ENCODE measurements at places on chromosomes 16 and 17.

DNA sequence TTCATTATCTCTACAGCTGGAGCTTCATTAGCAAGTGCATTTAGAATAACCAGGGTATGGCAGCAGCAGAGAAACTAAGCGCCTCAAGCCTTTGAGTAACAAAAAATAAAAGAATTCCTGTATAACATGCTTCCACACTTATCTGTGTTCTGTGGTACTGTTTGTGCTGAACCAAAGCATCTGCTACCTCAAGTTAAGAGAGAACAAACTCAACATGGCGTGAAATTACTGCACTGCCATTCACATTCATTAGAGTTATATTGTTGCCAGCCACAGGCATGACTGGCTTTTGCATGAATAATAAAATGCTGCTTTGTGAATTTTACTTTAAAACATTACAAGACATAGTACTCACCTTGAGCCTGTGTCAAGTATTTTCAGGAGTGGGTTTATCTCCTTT lies 76.6 kb downstream of the NLK start:
- no peak for DNase-seq

DNA sequence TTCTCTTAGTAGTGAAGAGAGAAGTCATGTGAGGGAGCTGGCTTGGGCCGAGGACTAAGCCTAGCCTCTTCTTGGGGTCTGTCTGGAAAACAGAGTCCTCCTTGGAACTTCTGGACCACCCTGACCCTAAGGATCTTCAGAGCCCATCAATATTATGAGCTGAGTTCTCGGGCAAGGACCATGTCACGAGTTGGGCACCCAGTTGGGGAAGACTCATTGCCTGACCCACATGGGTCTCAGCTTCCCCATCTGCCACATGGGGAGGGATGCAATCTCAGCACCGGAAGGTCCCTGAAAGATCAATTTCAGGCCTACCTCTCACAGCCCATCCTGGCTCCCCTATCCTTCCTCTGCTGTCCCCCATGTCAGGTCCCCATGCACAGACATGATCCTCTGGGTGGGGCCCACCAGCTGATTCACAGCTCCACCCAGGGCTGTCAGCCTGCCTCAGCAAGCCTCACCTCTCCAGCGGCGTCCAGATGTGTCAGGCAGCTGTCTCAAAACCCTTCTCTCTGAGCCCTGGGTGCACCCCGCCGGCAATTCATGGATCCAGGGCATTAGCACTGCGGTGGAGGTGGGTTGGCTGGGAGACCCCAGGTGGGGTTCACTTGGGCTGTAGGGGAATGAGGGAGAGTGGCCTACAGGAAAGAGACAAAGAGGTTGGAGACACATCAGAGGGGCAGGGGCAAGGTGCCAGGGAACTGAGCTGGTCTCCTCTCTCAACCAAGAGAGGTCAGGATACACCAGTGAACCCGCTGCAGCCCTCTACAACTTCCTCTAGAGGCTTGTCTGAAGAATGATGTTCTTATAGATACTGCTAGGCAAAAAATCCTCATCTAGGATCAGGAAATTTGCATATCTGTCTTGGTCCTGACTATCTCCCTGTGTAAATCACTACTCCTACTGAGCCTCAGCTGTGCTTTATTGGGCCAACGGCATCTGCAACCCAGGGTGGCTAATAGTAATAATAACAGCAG lies 1.8 kb downstream of the NLRP1 start:
- no peak for DNase-seq

- no peak for DNase-seq
Observed at GRCh38 chr16:56354746-56355145, 70.6 kb downstream of the AMFR start.

DNA sequence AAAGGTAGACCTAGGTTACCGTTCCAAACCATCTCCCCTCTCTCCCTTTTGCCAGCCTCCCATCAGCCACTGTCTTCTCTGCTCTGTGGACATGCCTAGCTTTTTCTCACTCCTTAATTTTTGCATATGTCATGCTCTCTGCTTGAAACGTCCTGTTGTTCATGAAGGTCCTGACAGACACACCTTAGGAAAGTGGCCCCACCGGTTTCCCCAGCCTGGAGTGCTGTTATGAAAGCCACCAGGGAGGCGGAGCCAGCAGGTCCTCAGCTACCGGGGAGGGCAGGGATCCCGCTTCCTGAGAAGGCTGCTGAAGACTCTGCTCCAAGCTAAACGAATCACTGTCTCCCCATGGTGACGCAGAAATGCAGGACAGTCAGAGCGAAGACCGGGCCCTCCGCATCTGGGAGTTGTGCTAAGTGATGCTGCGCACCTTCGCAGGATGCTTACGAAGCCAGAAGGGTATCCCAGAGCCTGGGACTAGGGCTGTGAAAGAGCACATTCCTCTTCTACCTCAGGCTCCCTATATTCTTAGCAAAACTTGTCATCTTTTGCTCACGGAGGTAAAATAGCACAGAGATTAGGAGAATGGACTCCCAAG lies 2.3 kb upstream of the SLC16A11 start:
- no peak for DNase-seq

GRCh38 chr16:62135446-62135845 lies 99.2 kb upstream of the CDH8 start:
- no peak for DNase-seq

- no peak for DNase-seq
Observed at GRCh38 chr16:31421587-31421986, 6.6 kb downstream of the COX6A2 start.

DNA sequence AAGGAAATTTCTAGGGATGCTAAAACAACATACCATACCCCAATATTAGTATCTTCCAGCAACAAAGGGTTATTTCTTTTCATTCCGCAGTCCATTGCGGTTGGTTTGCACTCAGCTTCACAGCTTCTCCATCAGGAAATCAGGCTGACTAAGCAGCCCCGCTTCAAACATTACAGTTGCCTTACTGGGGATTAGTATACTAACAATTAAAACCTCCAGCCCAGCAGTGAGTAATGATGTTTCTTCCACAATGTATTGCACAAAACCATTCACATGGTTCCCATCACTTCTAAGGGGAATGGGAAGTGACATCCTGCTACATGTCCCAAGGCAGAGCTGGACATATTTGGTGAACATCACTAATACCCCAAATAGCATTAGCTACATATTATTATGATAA lies 1384.9 kb downstream of the CDH8 start:
- DNase-seq, result no peak

DNA sequence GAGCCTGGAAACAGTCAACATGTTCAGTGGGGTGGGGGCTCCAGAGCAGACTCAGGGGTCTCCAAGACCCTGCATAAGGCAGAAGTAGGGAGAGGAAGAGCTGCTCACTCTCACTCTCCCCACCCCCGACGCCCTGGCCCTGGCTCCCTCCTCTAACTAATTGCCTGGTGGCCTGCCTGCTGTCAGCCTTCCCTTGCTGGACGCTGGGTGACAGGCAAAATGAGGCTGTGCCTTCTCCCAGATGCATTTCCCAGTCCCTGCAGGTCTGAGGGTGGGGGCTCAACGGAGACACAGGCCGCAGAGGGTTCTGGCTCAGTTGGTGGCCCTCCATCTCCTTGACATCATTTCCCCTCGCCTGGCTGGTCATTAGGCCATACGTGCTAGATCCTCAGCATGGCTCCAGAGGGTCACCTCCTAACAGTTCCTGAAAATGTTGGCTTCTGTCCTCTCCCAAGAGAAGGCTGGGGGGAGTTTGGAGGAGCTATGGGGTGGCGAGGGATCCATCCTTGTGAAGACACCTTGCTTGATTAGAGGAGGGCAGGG lies 1.4 kb downstream of the FMNL1 start:
- no peak for DNase-seq

DNA sequence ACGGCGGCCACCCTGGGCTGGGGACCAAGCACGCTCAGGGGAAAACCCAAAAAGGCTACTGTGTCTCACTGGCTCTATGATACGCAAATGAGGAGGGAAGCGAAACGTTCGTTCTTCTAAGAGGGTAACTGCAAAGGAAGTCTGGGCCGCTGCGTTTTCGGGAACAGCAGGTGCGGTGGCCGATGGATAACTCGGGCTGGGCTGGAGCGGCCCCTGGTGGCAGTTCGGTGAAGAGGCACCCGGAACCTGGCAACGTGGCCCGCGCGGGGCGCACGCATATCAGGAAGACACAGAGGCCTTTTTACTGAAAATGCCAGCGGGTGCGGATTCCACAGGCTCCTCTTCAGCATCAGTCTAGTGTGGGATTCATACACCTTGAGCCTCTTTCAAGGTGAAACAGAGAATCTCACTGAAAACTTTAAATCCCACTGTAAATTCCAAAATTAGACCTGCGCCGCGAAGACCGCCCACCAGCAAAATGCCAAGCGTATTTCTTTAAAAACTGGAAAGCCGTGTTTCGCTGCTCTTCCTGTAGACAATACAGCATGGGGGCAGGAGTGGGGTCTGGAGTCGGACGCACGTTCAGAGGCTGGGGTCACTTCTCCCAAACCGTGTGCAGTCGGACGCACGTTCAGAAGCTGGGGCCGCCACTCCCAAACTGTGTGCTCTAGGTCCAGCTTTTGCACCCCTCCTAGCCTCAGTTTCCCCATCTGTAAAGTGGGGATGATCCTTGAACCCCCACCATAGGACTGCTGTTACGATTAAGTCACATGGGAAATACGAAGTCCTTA lies 44.4 kb upstream of the METTL9 start:
- peak; percentile 56 for DNase-seq

GRCh38 chr17:53765609-53766008 lies 57.1 kb upstream of the KIF2B start:
- no peak for DNase-seq

DNA sequence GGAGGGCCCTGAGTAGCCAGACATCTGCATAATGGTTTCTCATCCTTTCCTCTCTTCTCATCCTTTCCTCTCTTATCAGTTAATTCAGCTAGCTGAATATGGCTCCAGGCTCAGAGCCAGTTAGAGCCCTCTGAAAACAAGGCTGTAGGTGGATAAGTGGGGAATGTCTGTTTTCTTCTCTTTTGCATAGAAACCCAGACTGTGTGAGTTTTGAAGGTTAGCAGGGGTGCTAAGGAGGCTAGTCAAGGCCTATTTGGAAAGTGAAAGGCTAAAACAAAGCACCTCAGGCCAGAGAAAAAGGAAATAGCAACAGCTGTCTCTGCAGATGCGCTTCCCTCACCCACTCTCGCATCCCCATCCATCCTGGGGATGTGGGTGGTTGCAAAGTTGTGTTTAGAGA lies 420.9 kb downstream of the SHISA9 start:
- DNase-seq, result no peak

DNA sequence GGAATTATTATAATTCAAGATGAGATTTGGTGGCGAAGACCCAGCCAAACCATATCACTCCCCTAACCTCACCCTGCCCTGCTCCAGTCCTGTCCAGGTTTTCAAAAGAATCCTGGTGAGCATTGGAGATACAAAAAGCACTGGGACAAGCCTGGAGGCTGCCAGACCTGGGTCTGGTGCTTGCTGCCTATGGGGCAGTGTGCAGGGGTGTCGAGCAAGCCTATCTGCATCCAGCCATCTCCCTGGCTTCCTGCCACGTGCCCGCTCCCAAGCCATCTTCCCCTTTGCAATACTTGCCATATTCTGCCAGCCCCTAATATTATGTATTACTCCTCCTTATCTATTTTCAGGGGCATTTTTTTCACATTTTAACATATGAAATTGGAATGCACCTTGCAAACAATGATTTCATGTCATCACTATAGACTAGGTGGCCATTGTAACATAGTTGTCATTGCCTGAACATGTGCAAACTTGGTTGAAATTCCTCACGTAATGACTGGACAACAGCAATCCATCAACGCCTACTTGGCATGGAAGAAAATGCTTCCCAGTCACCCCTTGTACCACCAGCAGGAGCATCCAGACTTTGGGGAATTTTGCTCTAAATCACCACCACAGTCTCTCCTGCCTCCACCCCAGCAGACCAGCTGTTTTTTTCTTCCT lies 8.1 kb upstream of the KDM8 start:
- DNase-seq, result no peak

GRCh38 chr16:74046524-74046923 lies 250.1 kb upstream of the PSMD7 start:
- no peak for DNase-seq

- no peak for DNase-seq
Observed at GRCh38 chr17:36892112-36892838, 45.0 kb upstream of the LHX1 start.

DNA sequence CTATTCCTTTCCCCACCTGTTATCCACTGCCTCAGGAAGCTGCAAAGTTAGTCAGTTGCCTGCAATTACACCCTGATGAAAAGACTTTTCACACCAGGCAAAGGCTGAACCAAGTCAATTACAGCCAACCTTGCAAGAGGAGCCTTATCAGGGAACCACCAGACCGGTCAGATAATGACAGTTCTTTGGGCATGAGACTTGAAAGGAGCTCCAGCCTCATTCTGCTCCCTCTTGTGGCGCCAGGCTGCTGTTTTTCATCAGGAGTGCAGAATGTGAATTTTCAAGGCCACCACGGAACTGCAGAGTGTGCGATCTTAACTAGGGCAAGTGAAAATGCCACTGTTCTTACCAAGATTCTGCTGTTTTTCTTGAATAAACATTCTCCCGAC lies 22.5 kb downstream of the DNAI2 start:
- DNase-seq, result no peak

- no peak for DNase-seq
Observed at GRCh38 chr16:29729116-29729521, 16.7 kb downstream of the C16orf54 start.

GRCh38 chr16:70523076-70523742 lies at the start of gene COG4:
COG4 (minus strand) TSS chr16:70523554; CDS start chr16:70523543, 11 bp downstream.
- peak; percentile 63 for DNase-seq

GRCh38 chr17:18988546-18989173 lies 15.9 kb downstream of the FAM83G start:
- no peak for DNase-seq

DNA sequence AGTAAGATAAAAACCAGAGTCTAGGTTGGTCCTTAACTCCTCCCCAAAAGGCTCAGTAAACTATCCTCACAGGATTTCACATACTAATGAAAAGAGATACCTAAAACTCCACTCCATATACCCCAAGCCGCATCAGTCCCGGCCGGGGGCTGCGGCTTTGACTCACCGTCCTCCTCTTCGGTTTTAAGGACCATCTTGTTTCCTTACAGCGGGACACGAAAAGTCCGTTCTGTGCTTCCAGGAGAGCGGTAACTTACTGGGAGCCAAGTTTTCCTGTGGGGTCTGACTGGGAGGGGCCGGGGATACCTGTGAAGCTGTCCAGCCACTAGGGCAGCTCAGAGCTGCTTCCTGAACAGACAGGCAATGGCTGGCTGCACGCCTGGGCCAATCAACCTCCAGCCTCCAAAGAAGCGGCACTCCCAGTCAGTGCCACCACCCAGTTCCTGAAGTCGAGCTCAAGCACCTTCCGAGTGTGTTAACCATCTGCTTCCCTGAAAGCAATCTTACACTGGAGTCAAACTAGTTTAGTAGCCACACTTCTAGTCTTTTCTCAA lies 45.5 kb downstream of the CYTH1 start:
- DNase-seq, result no peak

- no peak for DNase-seq
Observed at GRCh38 chr17:64339516-64340490, 50.9 kb downstream of the PECAM1 start.
